ENCODE measurements at places on chromosomes 16 and 17. TPM values are rescaled to one million over a fixed set of nuclear protein-coding genes. Genes with fewer than 3 reads are reported as not detected.

DNA sequence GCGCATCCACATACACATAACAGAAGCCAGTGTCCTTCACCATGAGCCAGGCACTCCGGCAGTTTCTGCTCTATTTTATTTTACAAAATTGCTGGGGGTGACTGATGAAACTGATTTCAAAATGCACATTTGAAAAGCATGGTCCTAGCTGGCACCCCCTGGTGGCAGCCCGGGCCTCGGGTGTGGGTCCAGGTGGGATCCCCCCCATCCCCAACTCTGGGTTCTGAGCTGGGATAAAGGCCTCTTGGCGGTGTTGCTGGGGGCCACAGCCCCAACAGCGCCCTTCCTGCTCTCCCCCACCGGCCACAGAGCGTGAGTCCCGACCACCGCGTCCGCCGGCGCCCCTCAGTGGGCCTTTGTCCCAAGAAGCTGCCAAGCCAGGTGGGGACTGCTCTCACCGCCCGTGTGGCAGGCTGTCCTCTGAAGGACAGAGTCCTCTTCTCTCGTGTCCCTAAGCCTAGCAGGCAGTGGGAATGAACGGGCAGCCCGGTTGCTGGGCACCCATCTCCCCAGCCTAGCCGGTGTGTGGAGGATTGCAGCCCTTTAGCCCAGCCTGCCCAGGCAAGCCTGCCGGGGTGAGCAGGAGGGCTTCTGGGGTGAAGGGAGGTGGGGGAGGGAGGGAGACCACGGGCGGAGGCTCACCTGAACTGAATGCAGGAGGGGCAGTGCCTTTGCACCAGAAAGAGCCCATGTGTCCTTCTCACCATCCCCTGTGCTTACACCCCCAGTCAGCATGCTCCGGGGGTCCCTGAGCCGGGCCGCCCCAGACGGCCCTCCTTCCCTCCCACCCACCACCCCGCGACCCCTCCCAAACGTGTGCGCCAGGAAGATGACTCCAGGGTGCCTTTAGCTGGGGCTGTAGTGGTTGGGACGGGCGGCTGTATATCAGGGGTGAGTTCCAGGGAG is 898 bp downstream of the SNAI3 start:
- DNase-seq, result no peak

DNA sequence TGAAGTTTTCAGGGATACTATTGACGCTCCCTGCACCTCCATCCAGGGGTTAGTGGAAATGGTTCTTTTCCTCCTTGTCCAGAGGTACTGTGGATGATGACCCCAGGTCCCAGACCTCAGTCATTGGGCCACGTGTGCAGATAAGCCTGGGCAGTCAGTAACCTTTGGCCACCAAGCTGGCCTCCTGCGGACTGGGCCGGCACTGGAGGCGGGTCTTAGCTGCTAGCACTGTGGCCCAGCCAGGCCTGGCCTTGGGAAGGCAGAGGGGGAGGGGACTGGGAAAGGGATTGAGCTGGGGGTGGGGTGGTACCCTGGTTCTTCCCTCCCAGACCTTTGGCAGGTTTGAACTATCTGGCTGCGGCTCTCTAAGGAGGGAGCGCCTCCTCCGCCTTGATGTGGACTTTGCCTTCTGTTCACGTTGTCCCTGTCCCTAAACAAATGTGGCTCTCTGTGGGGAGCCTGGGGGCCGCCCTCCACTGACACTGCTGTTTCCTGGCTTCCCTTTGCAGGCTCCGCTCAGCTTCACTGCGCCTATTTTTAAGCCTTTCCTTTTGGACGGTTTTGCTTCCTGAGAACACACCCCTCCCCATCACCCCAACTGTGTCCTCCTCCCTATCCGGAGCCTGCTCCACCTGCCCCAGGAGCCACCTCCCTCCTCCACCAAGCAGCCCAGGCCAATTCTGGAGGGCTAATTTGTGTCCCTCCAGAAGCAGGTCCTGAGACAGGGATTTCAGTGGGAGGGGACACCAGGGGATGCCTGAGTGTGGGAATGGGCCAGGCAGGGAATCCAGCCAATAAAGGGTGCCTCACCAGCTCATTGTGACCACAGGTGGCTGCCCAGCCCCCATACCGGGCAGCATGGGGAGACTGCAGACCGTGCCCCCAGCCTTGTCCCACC is 251.9 kb downstream of the SEC14L1 start:
- DNase-seq, result peak; percentile 63

DNA sequence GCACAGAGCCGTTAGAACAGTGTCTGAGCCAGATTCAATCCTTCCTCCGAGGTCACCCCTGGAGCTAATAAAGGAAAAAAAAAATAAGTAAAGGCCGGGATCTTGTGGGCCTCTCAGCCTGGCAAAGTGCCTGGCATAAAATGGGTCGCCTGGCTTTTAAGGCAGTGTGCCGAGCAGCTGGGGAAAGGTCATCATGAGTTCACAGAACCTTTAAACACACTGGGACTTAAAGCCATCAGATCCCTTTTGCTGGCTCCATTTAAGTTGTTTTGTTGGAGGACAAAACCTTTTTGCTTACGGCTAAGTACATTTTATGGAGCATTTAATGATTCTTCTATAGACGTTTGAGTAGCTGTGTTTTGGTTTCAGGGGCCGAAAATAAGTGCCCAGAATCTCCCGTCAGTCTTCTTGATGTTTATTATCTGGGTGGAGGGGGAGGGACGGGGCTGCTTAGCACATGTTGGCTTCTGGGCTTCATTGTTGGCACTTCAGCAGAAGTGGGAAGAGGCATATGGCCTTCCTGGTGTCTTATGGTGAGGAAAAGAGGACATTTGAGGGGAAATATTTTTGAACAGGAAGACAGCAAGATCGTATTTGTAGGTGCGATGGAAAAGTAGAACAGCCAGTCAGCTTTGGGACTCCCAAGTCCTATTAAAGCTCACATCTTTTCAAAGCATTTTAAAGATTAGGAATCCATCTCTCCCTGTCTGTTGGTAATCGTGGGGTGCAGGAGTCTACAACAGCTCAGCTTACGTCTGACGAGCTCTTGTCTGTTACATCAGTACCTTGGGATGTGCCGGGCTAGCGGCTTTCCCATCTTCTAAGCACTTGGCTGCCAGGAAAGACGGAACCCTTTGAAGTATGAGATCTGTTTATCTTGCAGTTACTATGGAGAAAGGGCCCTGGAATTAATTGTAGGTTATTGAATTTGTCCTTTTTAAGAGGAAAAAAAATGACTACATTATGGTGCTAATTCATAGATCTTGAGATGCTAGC is 31.1 kb downstream of the RBFOX1 start:
- DNase-seq, result peak; percentile 33

- DNase-seq, result peak; percentile 57
Measured at GRCh38 chr16:89172528-89173173, 1.1 kb downstream of the CDH15 start.

GRCh38 chr17:64439956-64440355 is 9.0 kb upstream of the MILR1 start:
- no peak for DNase-seq

DNA sequence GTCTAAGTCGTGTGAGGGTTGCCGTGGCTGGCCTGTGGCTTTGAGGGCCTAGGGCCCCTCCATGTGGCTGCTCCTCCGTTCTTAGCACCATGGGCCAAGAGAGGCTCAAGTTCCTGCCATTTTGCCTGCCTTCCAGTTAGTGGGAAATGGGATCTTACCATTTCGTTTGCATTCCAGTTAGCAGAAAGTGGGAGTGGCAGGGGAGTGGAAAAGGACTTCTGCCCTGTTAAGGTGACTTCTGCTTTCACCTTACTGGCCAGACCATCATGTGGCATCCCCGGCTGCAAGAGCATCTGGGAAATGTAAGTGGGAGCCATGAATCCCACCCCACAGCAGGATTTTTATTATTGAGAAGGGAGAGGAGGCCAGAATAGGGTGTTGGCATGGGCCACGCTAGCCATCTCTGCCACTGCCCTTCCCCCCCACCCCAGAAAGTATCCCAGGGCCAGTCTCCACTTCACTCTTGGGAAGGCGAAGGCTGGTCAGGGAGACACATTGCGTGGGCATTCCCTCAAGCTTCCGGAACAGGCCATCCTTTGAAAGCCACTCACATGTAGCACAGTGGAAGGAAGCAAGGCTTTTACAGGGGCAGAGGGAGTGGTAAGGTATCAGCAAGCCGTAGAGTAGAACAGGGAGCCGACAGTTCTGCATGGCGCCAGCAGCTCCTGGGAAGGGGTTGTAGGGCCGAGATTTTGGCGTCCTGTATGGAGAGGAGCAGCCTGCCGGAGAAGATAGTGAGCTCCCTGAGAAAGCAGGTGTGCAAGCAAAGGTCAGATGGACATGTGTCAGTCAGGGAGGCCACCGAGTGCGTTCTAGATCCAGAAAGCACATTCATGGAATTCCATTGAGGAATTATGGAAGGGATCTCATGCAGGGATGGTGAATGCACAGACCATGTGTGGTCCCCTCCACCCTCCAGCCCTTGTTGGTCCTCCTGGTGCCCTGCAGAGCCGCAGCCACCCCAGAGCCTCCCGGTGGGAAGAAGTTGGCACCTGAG is 33.4 kb downstream of the CMIP start:
- DNase-seq, result no peak

DNA sequence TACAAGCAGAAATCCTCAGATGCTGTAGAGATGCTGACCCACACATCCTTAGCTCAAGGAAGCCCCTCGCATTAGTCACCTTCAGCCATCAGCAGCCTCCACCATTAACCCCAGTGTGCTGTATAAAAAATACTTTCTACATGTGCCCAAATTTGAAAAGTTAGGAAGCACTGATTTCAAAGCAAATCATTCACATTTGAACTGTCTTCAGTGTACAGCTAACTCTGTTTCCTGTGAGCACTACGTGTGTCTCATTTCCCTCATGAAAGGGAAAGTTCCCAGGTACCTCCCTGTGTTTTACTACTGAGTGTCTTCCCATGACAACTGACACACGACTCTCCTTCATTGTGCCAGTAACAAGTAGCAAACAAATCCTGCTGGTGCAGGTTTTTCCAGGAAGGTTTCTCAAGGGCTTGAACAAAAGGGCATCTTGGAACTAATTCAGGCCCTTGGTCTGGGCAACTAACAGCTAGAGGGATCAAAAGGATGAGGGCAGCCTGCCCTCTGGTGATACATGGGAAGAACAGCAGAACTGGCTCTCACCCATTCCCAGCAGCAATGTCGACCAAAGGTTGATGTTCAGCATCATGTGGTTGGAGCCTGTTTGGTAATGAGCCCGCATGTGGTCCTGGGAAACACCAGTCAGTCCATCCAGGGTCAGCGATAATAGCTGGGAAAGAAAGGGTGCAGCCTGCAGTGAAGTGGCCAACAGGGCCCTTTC is 4.0 kb downstream of the SLC35B1 start:
- no peak for DNase-seq

DNA sequence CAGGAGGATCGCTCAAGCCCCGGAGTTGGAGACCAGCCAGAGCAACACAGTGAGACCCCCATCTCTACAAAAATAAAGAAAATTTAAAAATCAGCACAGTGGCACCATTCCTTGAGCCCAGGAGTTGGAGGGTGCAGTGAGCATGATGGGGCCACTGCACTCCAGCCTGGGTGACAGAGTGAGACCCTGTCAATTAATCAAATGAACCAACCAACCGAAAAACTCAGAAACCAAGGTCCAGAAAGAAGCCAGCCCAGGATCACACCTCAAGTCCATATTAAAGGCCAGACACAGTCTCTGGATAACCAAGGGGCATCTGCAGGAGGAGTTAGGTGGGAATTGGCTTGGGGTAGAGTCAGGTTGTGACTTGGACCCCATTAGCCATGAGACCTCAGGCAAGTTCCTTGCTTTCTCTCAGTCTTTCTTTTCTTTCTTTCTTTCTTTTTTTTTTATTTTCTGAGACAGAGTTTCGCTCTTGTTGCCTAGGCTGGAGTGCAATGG is 2.4 kb downstream of the HSD17B1 start:
- DNase-seq, result no peak

DNA sequence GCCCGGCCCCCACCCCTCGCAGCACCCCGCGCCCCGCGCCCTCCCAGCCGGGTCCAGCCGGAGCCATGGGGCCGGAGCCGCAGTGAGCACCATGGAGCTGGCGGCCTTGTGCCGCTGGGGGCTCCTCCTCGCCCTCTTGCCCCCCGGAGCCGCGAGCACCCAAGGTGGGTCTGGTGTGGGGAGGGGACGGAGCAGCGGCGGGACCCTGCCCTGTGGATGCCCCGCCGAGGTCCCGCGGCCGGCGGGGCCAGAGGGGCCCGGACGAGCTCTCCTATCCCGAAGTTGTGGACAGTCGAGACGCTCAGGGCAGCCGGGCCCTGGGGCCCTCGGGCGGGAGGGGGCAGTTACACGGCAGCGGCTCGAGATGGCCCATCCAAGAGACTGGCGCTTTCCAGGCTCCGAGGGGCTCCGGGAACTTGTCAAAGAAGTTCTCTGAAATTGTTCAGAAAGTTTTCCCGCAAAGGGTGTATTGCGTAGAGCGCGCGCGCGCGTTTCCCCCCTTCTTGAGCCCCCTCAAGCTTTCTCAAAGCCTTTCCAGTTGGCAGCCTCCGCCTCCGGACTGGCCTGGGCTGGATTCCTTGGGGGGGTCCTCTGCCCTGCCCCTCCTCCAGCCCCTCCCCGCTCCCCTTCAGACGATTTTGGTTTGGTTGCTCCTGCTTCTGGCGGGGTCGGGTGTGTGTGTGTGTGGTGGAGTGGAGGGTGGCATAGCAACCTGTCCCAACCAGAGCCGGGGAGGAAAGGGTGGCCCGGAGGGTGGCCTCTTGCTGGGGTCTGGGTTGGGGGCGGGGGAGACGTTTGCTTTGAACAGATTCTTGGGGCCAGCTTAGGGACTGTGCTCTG is 504 bp downstream of the ERBB2 start:
- DNase-seq, result peak; percentile 88

GRCh38 chr16:69324013-69324531 is 6.3 kb downstream of the PDF start:
- DNase-seq, result peak; percentile 48

GRCh38 chr17:77326076-77326591 is 185.4 kb downstream of the SEC14L1 start:
- DNase-seq, result peak; percentile 25

- DNase-seq, result no peak
Measured at GRCh38 chr17:51487947-51488346, 227.6 kb downstream of the UTP18 start.

DNA sequence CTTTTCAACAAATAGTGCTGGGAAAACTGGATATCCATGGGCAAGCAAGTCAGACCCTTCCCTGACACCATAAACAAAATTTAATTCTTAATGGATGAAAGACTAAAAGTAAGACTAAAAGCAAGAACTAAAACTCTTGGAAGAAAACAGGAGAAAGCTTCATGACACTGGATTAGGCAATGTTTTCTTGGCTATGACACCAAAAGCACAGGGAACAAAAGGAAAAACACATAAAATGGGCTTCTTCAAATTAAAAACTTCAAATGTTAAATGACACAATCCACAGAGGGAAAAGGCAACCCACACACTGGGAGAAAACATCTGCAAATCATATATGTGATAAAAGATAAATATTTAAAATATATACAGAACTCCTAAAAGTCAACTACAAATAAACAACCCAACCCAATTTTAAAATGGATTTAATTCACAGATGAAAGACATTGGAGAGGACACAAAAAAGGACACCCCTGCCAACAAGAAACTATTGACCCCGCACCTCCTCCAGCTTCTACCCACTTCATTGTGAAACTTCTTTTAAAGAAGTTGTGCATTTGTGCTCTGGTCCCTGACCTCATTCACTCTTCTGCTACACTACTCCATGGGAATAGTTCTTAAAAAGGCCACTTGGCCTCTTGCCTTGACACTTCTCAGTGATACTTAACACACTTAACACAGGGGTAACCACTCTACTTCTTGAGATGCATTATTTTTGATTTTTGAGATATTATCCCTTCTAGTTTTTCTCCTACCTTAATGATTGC is 80.3 kb downstream of the TRIM37 start:
- no peak for DNase-seq

GRCh38 chr17:31677681-31678080 is 181.4 kb downstream of the COPRS start:
- DNase-seq, result no peak

Gene TANGO6
- polyA plus RNA-seq, result 9.9 TPM

Gene C17orf78
- not detected for polyA plus RNA-seq

Gene PPY
- polyA plus RNA-seq, result not detected

Gene CDK3
- 17.2 TPM for polyA plus RNA-seq

Gene ADAMTS18
- not detected for polyA plus RNA-seq

Data from stomach (tissue), 19 donors.